ENCODE measurements at places on chromosomes 5 and 9.

- no peak for DNase-seq
Observed at GRCh38 chr9:84062538-84062937, 81.9 kb downstream of the RMI1 start.

DNA sequence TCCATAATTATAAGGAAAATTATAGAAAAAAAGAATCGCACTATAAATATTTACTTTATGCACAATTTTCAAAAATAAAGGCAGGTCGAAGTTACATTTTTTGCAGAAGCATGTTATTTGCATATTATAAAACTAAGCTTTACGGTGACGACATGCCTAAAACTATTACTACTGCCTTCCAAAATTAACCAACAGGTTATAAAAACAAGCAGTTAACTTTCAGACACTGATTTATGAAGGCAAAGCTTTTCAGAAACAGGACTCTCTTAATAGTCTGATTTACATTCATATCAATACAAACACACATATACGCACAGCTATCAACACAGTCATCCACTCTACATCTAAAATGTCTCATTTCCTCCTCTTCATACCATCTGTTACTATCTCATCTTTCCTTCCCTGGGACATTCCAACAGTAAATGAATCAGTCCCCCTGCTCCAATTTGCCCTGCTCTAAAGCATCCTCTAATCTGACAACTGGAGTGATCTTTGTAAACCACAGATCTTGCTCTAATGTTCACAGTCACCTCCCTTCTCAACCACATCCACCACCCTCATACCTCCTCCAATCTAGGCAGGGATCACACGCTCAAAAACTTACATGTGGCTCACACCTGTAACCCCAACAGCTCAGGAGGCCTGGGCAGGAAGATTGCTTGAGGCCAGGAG lies 21.6 kb downstream of the FBXW11 start:
- DNase-seq, result peak; percentile 61

DNA sequence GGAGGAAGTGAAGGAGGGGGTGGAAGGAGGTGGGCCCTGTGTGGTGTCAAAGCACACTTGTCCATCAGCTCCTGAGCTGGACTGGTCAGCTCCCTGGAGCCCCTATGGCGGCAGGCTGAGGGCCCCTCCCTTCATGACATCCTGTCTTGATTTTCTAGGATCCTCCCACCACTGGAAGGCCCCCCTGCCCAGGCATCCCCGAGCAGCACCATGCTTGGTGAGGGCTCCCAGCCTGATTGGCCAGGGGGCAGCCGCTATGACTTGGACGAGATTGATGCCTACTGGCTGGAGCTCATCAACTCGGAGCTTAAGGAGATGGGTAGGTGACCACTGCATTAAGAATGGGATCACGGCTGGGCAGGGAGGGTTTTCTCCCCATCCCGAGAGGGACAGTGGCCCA lies 34.2 kb downstream of the JADE2 start:
- DNase-seq, result no peak

DNA sequence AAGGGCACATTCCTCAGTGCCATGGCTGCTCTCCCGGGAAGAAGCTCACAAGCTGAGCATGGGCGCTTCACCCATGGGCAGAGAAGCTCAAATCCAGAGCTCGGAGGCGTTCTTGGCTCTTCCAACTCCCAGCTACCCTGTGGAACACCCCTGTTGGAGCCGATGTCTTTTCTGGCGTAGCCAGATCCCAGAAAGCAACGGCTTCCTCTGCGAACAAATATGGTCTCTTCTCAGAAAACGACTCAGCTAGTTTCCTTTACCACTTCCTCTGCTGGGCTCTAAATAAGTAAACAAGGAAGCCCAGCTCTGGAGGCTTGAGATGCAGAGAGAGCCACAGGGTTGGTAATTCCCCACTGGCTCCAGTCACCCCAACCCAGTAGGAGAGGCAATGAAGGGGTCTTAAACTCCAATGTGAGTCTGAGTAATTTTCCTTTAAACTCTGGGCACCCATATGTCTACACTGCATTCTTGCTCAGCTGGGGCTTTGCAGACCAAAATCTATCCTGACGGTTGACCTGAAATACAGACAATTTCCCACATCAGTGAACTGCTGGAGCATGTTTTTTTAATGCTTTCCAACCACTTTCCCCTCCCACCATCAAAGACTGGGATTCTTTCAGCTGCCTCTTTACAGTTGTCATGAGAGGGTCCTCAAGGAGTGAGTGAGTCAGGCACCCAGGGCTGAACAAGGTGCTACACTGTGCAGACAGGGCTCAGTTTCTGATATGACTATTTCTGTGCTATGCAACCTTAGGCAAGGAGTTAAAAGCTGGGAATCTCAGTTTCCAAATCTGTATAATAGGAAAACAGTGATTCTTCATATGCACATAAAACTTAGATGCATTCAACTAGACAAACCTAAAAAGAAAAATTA lies at the start of gene LCP2:
Gene LCP2 (minus strand): TSS at position 189 of the 874 bp plus-strand sequence. CDS start 166 bp downstream, at position 23.
- DNase-seq, result no peak

DNA sequence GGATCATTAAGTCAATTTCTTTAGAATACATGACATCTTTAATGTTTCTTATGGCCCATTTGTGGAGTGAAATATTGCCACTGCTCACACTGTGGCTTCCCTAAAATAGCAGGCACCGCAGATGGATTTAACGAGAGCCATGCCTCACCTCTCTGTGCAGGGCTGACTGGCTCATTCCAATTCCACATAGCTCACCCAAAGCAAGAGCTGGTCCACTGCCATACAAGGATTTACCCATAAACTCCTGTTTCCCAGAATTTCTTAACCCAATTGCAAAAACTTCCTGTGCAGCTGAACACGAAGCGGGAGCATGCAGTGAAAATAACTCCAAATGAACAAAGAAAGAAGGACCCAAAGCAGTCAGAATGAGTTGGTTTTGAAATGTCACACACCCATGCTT lies 159.5 kb downstream of the BAAT start:
- no peak for DNase-seq

- no peak for DNase-seq
Observed at GRCh38 chr5:62812621-62813255, 234.1 kb downstream of the LRRC70 start.

DNA sequence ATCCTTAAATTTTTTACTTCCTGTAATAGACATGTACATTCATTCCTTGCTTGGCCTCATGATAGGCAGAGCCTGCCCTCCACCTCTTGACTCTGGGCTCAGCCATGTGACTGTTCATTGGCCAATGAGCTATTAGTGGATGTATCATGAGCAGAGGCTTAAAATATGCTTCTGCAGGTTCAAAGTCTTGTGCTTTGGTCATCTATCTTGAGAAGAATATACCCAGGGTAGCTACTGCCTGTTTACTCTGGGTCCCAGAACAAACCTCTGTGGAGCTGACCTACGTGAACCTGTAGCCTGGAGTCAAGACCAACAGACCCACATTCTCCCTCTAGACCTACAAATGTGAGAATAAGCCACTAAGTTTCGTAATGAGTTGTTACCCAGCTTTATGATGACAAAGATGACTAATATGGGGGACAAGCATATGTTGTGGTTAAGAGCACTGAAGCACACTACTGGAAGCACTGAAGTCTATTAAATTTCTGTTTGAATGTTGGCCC lies 244.4 kb downstream of the MAST4 start:
- DNase-seq, result no peak

- no peak for DNase-seq
Observed at GRCh38 chr9:99605016-99605743, 216.5 kb upstream of the NR4A3 start.

DNA sequence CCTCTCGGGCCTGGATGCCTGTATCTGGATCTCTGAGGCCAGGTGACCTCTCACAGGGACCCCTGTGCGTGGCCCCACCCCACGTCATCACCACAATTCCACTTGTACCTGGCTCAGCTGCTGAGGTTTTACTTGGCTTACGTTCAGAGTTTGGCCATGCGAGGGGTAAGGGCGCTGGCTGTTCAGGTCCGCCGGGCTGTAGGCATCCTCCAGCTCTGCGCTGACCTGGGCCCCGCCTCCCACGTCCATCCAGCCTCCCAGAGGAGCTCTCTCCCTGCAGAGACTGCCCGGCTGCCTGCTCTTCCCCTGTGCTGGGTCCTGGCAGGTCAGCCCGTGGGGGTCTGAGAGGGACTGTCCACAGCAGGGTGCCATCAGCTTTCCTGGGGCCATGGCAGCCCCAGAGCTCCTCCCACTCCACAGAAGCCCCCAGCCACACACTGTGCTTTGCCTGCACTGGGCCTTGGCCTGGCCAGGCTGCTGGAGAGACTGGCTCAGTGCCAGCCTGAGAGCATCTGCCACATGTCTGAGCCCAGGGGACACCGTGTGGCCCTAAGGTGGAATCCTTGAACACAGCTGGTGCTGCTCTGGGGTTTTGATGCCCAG lies 43.6 kb downstream of the SLC6A3 start:
- DNase-seq, result no peak

DNA sequence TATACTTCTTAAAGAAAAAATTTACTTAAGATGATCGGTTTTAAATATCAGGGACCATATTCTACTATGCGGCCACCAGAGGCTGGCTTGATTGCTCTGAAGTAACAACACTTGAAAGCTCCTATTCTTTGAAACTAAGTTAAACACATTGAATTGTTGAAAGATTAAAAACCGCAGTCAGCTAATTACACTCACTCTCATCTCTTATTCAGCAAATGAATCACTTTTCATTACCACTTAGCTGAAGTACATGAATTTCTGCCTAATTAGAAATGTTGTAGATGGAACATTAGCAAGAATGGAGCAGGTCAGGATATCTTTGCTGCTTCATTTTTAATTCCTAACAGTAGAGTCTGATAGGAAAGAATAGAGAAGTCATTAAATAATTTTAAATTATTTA lies 42.3 kb downstream of the LSM11 start:
- no peak for DNase-seq

- no peak for DNase-seq
Observed at GRCh38 chr5:158965334-158965733, 134.4 kb downstream of the EBF1 start.

GRCh38 chr9:129182625-129183494 lies 4.8 kb upstream of the IER5L start:
- DNase-seq, result no peak

DNA sequence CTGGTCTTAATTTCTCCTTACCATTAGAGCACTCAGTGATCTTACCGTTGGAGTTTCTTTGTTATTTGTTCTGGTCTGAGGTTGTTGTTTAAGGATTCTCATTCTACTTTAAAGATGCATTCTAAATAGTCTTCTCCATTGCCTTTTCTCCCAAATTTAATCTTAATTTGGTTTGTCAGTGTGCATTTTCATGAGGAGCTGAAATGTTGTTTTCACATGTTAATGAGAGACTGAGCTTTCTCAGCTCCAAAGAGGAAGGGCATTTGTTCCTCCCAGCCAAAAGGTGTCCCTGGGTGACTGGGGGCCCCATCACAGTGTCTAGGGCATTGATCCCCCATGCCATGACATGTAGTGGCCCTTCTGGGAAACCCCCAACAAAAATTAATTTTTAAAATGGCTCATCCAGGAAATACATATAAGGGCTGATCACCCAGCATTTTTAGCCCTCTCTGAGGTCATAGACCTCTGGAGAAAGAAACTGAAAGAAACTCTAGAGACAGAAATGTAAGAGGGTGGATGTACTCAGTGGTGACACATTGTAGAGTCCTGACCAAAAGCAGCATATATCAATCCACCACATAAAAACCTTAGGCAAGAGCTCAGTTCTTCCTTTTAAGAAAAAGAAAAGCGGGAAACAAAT lies 240.4 kb upstream of the RAI14 start:
- no peak for DNase-seq

DNA sequence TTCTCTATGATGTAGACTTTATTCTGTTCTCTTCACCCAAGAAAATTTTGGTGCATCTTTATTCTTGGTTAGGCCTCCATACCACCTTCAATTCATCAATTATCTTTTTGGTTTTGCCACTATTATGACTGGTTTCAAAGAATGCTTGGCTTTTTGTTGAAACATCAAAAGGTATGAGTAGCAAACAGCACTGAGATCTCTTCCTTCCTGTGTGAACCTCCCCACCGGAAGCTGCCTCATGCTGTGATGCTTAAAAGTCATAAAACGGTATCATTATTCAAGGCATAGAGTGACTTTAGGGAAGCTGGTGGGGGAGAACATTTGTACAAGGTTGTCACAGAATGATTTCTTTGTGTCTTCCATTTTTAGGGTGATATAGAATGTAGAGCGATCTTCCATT lies 70.6 kb downstream of the IQGAP2 start:
- DNase-seq, result no peak

- DNase-seq, result no peak
Observed at GRCh38 chr5:173283318-173284288, 44.6 kb downstream of the STC2 start.

- no peak for DNase-seq
Observed at GRCh38 chr5:179530069-179530998, 20.0 kb upstream of the RUFY1 start.

- DNase-seq, result no peak
Observed at GRCh38 chr9:23820451-23821374, 5.3 kb downstream of the ELAVL2 start.

DNA sequence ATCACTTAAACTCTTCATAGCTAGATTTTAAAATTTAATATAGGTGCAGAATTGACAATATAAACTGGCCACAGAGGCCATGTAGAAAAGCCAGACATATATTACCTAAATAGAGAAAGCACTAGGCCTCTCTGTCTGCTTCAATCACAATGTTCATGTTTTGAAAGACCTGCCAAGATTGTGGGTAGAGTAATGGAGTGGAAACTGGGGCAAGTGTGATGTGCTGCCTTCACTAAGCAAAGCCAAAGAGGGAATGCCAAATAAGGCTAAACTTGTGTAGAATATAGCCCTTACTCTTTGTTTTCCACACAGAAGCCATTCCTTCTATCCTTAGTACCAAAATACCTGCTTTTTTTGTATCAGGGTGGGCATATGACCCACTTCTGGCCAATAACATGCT lies 15.1 kb upstream of the ISOC1 start:
- DNase-seq, result no peak

DNA sequence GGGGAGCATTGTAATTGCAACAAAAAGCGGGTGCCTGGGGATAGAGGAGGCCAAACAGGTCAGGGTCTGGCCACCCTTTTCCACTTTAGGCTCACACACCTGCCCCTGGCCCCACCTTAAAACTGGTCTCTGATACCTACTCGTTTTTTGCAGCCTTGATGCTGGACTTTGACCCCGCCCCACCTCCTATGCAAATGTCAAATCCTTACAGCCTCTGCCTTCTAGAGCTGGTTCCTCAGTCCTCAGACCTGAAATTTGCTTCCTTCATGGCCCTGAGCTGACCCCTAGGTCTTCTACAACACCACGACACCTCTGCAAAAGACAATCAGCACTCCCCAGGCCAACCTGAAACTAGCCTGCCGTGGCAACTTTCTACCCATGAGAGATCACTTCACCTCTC lies 37.7 kb downstream of the SMIM23 start:
- no peak for DNase-seq

GRCh38 chr5:34743878-34744277 lies 87.8 kb downstream of the RAI14 start:
- no peak for DNase-seq

DNA sequence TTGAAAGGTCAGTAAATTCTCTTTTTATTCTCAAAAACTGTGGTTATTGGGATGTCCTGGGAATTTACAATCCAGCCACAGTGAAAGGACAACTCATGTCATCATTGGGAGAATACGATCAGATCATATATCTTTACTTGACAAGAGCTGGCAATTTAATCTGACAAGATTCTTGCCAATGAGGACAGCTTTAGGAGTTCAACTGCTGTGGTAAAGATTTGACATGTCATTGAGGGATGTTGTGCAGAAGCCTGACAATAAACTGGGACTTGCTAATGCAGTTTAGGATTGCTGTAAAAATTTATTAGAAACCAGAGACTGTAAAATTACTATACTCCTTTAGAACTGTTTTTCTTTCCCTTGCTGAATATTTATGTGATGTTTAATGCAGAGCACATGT lies 1131.0 kb downstream of the MAT2B start:
- no peak for DNase-seq

GRCh38 chr5:110823571-110823970 lies 84.8 kb downstream of the SLC25A46 start:
- no peak for DNase-seq

Measured in Panc1 (cell line).